ENCODE measurements at places on chromosomes 1 and 21.

DNA sequence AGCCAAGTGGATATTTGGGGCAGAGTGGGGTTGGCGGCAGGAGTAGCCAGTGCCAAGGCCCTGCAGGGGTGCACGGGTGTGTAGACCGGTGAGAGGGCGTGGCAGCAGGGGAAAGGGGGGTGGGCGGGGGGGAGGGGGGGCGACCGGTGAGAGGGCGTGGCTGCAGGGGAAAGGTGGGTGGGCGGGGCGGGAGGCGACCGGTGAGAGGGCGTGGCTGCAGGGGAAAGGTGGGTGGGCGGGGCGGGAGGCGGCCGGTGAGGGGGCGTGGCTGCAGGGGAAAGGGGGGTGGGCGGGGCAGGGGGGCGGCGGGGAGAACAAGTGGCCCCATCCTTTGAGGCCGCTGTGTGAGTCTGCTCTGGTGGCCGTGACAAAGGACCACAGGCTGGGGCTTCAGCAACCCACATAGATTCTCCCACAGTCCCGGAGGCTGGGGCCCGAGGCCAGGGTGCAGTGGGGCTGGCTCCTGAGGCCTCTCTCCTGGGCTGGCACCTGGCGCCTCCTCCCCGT lies 25.8 kb downstream of the RRP1 start:
- no peak for DNase-seq

- DNase-seq, result no peak
Observed at GRCh38 chr1:156493154-156493631, 7.4 kb downstream of the MEF2D start.

DNA sequence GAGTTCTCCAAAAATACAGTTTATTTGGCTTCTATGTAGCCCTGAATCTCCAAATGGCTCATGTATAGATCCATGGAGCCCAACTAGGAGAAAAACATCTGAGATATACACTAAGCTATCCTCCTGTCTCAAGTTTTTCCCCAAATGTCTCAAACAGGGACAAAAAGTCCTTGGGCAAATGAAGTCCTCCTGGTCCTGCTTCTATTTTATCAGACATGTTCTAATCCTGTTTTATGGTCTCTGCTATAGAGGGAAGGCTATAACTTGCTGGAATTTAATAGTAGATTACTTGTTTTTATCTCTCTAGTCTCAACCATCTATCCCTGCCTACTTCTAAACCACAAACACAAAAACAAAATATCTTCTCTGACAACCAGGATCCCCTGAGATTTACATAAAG lies 26.9 kb downstream of the CRP start:
- DNase-seq, result no peak

DNA sequence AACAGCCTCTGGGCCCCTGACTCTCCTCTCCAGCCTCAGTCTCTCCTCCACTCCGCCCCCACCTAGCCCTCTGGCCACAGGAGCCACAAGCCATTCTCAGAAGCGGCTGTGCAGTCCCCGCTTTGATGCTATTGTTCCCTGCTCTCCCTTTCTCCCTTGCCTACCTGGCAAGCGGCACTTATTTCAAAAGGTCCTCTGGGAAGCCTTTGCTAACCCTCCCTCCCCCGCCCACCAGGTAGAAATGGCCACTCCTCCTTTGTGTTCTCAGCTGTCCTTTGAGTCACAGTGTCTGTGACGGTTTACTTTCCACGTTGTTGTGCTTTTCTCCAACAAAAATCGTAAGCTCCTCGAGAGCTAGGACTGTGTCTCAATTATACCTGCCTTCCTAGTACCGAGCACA lies 338.4 kb upstream of the PROX1 start:
- DNase-seq, result no peak

GRCh38 chr21:32100423-32100822 lies 178.4 kb downstream of the MIS18A start:
- no peak for DNase-seq

- DNase-seq, result no peak
Observed at GRCh38 chr1:58363585-58363984, 182.9 kb downstream of the OMA1 start.

- no peak for DNase-seq
Observed at GRCh38 chr1:111565968-111566367, 53.6 kb upstream of the RAP1A start.

DNA sequence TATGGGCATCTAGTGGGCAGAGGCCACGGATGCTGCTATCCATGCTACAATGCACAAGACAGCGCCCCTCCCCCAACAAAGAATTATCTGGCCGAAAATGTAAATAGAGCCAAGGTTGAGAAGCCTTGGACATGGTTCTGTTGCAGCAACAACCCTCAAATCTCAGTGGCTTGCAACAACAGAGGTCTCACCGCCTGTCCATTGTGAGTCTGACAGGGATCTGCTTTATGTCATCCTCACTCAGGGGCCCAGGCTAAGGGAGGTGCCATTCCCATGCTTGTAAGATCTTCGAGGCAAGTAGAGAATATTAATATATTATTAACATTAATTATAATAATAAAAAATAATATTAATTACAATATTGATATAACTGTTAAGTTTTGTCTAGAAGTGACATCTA lies 9.5 kb upstream of the PITHD1 start:
- no peak for DNase-seq

DNA sequence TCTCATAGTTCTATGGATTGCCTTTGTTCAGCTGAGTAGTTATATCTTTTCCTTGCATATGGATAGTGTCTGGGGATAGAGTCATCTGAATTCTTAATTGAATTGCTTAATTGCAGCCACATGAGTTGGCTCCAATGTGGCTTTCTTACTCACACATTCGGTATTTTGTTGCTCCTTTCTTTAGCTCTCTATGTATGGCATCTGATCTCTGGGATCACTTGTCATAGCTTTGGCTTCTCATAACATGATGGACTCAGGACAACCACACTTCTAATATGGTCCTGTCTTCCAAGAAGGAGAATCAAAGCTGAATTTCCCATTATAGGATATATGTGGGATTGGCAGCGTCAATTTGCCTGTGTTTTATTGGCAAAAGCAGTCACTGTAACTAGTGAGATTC lies 716.2 kb downstream of the NCAM2 start:
- DNase-seq, result no peak

DNA sequence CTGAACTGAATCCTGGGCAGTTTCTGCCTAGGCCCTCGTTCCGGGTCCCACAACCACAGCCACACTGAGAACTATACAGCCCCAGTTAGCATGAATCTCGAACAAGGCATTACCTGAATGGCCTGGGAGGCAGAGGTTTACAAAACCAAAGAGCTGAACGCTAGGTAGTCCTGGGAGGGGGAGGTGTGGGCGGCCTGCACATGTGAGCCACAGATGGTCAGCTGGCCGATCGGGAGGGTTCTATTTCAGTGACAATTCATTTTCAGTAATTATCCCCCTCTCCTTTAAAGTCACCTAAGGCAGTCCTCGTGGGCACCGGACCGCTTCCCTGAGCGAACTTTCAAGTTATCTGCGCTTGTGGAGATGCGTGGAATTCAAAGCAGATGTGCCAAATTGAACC lies 111.9 kb downstream of the GLIS1 start:
- DNase-seq, result no peak

Data from stimulated activated CD8-positive, alpha-beta memory T cell treated with anti-CD3 and anti-CD28 coated beads, Interleukin-4, amount 100 ng/mL, for 1 hour (primary cell).